Fibroblast of the conjunctiva (primary cell): ENCODE measurements at places on chromosomes 3 and 15.

DNA sequence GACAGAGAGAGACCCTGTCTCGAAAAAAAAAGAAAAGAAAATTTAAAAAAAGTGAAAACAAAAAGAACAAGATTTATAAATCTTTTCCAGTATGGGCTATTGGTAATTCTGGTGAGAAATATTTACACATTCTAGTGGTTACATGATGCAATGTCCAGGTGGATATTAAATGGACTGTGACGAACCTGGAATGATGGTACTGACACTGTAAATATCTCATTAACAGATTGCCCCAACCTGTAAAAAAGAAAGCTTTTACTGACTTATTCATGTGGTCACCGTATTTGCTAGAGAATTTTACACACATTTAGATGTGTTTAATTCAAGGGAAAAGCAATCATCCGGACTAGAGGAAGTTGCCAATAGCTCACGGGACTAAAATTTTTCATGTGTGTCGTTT, 162.1 kb upstream of the LRIG1 start:
- DNase-seq = no peak

- DNase-seq = no peak
Observed at GRCh38 chr3:9110802-9111201, 138.6 kb downstream of the SRGAP3 start.

DNA sequence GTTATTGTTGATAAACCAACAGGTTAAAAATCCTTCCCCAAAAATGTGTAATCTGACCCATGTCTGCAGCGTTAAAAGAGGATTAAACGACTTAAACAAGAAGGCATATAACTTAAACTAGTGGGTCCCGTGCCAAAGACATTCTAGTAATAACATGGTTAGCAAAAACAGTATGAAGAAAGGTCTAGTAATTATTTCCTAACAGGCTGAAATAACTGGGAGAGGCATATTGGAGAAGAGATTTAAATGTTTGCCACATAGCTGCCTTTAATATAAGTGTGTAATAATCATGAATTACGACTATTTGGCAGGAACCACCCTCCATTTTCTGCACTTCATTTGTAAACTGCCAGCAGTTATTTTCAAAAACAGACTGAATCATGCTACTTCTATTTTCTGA, 67.7 kb upstream of the CSPG5 start:
- peak; percentile 13 for DNase-seq

- no peak for DNase-seq
Observed at GRCh38 chr3:106530367-106530766, 661.6 kb upstream of the CBLB start.

DNA sequence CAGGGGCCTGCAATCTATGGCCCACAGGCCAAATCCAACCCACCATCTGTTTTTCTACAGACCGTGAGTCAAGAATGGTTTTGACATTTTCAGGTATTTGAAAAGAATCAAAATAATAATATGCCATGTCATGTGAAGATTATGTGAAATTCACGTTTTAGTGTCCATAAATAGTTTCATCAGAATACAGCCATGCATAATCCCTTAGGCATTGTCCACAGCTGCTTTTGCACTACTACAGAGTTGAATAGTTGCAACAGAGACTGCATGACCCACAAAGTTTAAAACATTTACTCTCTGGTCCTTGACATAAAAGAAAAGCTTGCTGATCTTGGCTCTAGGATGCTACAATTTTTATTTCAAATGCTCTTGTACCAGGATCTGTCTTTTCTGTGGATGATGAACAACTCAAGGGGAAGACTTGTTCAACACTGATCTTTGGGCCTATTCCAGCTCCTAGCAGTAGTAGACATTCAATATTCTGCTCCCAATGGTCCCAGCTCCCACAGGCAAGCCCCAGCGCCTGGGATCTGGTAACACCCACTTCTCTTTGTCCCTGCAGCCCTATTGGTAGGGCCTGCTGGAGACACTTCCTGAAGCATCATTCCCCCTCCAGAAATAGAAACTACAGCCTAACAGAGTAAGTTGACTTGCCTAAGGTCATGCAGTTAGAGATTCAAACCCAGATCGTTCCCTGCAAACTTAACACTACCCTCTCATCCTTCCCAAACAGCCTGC, 76.9 kb downstream of the MRPL46 start:
- DNase-seq = no peak

- no peak for DNase-seq
Observed at GRCh38 chr3:73622091-73622805, 2.5 kb downstream of the PDZRN3 start.
